Stimulated activated CD4-positive, alpha-beta T cell treated with anti-CD3 and anti-CD28 coated beads, Interleukin-12 subunit alpha, Interleukin-12 subunit beta, amount 100 ng/mL, for 48 hours (primary cell): ENCODE measurements at places on chromosomes 1 and 21.

DNA sequence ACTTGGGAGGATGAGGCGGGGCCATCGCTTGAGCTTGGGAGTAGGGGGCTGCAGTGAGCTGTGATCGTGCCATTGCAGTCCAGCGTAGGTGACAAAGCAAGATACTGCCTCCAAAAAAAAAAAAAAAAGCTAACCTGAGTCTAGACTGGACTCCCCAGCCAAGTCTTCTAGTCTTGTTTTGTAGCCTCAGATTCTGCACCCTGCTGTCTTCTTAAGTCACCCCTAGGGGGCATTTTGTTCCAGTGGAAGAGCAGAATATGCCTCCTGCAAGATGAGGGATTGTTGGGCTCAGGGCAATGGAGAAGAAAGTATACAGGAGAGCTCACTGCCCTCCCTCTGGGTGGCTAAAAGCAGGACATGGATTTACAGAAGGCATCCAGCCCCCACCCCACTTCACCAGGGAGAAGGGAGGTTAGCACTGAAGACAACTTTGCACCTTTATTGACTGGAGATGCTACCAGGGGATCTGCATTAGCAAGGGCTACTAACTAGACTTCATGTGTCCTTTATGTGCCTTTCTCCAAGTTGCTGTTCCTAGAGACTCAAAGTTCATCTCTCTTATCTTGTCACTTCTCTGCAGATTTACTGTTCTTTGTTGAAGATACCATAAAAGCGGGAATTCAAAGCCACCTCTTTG is 15.3 kb upstream of the RNF187 start:
- no peak for DNase-seq

DNA sequence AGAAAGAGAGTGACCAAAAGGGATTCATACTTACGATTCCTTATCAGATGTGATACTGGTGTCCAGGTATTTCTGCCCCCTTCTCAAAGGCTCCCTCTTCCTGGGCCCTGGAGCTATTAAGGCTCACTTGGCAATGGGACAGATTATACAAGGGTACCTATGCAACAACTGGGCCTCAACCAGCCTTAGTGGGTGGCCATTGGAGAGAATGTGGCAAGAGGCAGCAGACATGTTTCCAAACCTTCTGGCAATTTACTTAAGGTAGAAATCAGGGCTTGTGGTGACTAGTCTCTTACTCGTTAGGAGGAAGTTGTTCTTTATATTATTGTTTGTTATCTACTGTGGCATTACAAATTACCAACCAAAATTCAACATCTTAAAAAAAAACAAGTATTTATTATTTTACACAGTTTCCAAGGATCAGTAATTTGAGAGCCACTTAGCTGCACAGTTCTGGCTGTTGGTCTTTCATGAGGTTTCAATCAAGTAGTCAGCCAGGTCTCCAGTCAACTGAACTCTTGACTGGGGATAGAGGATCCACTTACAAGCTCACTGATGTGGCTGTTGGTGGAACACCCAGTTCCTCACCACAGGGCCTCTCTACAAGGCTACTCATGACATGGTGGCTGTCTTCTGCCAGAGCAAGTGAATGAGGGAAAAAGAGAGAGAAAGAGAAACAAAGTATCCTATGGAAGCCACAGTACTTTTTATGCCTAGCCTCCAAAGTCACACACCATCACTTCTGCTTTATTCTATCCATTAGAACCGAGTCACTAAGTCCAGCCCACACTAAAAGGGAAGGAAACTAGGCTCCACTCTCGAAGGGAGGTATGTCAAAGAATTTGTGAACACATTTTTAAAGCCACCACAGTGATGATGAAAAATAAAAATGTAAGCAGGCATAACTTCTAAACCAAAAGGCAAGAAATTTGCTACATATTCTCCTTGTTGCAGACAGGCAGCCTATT is 10.7 kb downstream of the ZNF648 start:
- DNase-seq = no peak

DNA sequence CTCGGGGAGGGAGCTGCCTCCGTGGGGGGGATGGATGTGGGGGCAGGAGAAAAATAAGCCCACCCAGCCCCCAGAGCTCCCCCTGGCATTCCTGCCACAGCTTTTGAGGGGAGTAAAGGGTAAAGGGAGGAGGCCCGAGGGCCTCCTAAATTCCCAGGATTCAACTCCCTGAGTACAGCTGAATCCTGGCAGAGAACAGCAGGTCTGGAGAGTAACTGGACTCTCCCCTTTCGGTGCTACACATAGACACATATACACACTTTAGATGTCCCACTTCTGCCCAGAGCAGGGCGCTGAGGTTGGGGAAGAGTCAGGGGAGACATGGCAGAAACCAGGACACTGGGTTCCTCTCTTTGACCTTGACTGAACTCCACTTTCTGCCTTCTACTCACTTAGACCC is 3.0 kb downstream of the KIRREL1 start:
- DNase-seq = no peak

GRCh38 chr1:56424744-56425493 is 154.4 kb downstream of the PLPP3 start:
- no peak for DNase-seq

GRCh38 chr1:147236959-147237791 is 5.3 kb upstream of the CHD1L start:
- DNase-seq = no peak

DNA sequence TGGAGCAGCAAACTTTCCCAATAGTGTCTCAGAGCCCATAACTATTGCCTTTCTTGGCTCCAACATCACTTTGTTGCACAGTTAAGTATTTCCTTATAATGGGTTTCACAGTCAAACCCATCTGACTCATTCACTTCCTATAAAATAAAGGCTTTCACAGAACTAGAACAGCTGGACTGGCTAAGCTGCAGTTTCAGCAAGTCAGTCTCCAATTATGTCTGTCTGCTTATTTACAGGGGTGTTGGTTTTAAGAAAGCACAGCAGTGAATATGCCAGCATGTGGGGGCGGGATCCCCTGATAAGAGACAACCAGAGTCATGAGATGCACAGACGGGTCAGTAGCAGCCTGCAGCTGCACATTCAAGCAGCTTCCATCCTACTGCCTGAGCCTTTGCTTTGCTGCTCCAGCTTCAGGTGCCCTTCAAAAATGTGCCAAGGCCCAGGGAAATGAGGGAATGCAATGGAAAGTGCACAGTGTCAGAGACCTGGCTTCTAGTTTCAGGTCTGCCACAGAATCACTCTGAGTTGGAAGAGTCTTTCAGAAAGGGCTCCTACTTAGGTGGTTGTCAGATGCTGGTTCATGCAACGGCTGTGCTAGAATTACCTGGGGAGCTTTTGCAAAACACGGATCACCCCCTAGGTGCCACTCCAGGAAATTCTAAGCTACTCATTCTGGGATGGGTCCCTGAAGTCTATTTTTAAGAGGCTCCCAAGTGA is 24.8 kb downstream of the RNF19B start:
- peak; percentile 18 for DNase-seq

GRCh38 chr1:230259621-230260020 is 166.5 kb downstream of the PGBD5 start:
- no peak for DNase-seq

DNA sequence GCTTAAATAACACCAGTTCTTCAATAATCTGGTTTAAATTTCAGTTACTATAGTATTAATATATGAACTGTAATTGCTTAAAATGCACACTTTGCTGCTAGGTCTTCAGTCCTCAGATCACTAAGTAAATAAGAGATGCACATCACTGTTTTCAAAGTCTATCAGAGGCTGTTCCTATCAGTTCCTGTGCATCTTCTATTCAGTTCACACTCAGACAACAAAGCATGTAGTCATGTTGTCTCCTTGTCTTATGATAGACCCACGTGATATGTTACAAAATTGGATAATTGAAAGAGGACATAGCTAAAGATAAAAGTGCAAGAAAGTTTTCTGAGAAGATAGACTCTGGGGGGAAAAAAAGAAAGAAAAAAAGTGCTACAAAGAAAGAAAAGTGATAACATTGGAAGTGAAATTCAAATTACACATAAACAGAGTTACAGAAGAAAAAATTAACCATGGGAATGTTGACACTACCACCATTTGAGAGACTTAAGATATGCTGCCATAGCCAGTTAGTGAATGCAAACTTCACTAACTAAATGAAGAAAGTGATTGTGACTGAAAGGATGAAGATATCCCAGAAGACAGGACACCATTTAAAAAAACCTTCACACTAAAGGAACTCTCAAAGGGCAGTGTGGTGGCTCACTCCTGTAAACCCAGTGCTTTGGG is 33.9 kb upstream of the TSNAX start:
- no peak for DNase-seq

- no peak for DNase-seq
Observed at GRCh38 chr21:25569084-25569483, 38.2 kb downstream of the MRPL39 start.

DNA sequence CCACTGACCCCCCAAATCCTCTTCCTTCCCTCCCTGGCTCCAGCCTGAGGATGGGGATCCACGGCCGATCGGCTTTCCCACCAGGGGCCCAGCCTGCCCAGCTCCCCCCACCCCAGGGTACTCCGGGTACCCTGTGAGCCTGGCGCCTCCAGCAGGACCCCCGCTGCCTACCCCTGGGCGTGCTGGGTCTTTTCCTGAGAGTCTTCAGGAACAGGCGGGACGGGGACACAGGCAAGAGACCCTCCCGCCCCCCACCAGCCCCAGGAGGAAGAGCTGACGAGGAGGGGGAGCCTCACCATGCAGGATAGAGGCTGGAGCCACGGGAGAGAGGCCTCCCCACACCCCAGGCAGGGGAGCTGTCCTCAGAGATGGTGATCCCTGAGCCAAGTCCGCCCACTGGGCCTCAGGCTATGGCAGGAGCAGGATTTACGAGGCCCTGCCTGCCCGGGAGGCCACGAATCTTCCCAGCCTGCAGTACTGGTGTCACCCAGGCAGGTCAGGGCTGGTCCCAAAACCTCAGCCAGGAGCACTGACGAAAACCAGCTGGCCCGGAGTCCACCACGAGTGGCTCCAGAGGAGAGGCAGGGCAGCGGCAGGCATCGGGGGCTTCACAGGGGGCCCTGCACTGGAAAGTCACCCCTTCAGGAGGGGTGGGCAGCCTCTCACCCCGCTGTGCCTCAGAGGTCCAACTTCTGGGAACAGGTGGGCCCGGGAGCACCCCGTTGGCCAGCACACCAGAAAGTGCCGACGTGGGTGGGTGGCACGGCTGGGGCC is 58.0 kb downstream of the MEGF6 start:
- no peak for DNase-seq

- DNase-seq = no peak
Observed at GRCh38 chr1:151720974-151721787, at the start of gene RIIAD1. TSS of gene RIIAD1 (plus strand) at chr1:151721522. CDS start at chr1:151721537, 15 bp downstream.

DNA sequence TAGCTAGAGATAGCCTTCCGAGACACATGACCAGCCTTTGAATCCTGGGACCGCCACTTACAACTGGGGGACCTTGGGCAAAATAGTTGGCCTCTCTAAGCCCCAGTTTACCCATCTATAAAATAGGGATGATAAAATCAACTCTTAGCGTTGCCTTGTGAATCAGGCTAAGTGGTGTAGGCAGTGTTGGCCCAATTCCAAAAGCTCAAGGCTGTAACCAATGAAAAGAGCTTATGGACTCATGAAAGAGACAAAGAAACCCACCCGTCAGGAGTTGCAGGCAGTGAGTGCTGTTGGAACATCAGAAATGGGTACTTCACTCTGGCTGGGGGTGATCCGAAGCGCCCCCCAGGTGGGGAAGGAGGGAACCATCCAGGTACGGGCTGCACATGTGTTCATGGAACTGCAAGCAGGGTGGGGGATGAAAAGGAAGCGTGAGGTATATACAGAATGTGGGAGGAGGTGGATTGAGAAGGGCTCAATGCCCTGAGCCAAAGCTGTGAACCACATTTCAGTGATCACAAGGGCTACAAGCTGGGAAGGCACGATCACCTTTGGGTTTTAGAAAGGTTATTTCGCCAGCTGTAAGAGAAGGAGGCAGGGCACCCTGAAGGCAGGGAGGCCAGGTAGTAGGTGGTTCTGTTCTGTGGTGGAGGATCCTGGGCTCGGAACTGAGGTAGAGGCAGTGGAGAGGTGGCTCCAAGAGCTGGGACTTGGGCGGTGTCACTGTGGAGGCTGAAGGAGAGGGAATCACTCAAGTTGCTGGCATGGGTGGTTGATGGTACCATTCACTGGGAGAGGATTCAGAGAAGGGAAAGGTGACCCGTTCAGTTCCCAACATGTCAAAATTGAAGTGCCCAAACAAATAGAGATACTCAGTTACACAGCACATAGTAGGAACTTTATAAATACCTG is 11.4 kb upstream of the KIAA1614 start:
- no peak for DNase-seq

- DNase-seq = no peak
Observed at GRCh38 chr1:84598418-84598817, 24.2 kb upstream of the CTBS start.

DNA sequence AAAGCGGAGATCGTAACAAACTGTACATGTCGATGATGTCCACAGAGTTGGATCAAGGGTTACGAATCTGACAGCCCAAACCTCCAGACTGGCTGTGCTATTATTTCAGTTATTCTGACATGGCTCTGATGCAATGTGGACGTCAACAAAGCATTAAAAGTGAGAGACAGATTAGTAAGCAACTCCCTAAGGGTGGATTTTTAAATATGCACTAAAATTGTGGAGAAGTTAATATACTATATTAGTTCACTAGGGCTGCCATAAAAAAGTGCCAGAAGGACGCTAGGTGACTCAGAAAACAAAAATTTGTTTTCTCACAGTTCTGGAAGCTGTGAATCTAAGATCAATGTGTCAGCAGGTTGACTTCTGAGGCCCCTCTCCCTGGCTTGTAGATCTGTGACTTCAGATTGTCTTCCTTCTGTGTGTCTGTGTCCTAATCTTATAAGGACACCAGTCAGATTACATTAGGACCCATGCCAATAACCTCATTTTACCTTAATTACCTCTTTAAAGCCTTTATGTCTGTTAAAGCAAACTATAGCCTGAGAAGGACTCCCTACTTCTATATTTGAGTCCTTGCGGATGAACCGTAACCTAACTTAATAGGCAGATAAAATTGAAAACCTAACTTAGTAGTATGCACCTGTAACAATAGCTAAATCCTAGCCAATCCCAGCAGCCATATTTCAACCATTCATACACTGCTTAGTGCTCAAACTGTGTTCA is 66.0 kb upstream of the BACH1 start:
- DNase-seq = no peak

GRCh38 chr1:44571712-44572571 is 102.3 kb downstream of the TMEM53 start:
- DNase-seq = no peak

- DNase-seq = no peak
Observed at GRCh38 chr1:5480906-5481305, 511.3 kb downstream of the NPHP4 start.
